ENCODE measurements at places on chromosomes 16 and 17.

- no peak for DNase-seq
Measured at GRCh38 chr17:46948544-46948943, 25.6 kb downstream of the GOSR2 start.

DNA sequence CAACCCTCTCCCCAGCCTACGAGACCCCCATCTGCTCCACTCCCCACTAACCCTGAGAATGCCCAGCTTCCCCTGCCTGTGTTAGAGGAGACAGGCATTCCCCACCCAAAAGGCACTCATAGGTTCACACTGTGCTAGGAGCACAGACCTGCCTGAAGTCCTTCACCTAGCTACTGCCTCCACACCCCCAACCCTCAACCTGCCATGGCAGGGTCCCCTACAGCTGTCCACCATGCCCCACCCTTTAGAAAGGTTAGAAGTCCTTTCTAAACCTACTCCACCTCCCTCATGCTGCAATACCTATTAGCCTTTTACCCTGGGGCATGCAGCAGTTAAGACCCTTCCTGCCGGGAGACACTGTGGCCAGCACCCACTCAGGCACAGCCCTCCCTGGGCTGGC, 9.1 kb downstream of the SRCIN1 start:
- DNase-seq, result no peak

DNA sequence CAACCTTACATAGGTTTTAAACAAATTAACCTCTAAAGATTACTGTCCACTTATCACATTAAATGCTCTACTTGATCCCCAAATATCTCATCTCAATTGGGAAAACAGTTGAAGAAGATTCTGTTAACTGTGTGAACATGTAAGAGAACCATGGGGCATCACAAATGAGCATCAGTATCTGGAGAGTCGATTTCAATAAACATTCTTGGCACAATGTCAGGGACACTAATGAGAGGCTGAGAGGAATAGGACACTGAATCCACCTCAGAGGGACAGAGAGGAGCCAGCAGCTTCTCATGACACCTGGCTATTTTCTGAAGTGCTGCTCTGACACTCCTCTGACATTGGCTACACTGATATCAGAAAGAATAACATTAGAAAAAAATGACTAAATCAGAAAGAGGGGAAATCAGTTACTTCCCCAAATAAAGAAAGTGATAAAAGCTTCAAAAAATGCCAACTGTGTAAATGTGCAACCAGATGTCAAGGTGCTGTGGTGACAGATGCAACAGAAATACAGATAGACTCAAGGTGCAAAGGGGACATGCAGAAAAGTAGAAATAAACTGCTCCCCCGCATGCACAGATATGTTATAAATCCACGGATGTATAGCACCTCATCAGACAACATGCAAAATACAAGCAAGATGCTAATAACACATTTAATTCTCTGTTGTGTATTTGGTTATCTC, 67.4 kb downstream of the SNX11 start:
- DNase-seq, result no peak

GRCh38 chr16:9607515-9608230, 516.2 kb downstream of the HAPSTR1 start:
- no peak for DNase-seq

GRCh38 chr17:57044976-57045867, 39.8 kb upstream of the AKAP1 start:
- DNase-seq, result no peak

DNA sequence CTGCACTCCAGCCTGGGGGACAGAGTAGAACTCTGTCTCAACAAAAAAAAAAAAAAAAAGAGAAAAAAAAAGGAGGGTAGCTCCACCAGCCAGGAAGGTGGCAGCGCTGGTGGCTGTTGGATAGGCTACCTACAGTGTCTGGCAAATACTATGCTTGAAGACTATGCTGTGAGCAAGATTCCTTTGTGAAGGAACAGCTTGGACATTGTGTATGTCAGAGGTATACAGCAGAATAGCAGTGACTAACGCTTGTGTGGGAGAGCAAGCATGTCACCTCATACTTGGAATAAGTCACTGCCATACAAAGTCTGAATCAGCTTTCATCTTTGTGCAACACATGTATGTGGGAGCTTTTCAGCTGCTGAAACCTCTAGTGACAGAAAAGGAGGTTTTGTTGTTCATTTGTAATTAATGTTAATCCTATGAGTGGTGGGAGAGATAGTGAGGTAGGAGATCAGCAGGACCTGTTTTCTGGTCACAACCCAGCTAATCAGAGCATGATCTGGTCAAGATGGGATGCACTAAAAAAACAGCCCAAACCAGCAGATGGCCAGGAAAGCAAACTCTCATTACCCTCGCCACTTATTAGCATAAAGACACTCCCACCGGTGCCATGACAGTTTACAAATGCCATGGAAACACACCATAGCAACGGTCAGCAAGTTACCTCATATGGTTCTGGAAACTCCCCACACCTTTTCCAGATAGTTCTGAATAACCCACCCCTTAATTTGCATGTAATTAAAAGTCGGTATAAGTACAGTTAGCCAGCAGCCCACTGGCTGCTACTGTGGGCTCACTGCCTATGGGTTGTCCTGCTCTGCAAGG, 6.8 kb upstream of the ITGAD start:
- peak; percentile 46 for DNase-seq

- DNase-seq, result peak; percentile 67
Measured at GRCh38 chr17:29565643-29566472, 979 bp downstream of the ABHD15 start.

- DNase-seq, result no peak
Measured at GRCh38 chr17:57806167-57806830, 43.5 kb downstream of the MRPS23 start.

- no peak for DNase-seq
Measured at GRCh38 chr16:63652091-63652490, 1469.8 kb downstream of the CDH11 start.

All from stimulated activated CD4-positive, alpha-beta T cell treated with anti-CD3 and anti-CD28 coated beads, Interleukin-1b, Interleukin-23, amount 100 ng/mL, for 48 hours (primary cell).